ENCODE measurements at places on chromosomes 5 and 9.

GRCh38 chr5:140633021-140633471 is at the start of gene CD14:
CD14 (minus strand) TSS chr5:140633175; CDS start chr5:140633071, 104 bp downstream.
- DNase-seq: no peak

DNA sequence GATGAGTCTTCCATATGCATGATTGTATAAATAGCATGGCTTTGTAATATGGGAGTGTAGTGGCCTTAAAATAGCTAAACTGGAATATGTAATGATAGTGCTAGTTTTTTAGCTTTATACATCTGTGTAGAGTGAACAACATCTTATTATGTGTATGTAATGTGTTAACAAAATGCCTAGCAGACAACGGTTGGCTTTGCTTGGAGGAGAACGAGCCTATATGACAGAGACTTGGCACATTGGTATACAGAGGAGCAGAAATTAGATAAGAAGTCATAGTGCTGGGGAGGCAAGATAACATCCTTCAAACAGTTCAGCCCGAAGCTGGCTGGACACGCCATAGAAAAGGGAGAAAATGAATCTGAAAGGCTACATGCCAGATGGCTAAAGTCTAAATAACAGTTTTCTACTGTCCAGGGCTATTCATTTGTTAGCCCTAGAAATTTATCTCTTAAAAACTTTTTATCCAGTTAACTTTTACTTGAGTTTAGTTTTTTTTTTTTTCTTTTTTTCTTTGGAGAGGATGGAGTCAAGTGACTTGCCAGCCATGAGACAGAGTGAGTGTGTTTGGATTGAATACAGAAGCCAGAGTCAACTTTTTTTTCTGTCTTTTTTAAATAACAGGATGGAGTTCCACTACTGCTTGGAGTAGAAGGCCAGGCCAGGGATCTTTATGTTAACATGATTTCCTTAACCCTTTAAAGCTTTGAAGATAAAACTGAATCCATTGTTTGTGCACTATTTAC is 214.4 kb upstream of the ACTBL2 start:
- no peak for DNase-seq

DNA sequence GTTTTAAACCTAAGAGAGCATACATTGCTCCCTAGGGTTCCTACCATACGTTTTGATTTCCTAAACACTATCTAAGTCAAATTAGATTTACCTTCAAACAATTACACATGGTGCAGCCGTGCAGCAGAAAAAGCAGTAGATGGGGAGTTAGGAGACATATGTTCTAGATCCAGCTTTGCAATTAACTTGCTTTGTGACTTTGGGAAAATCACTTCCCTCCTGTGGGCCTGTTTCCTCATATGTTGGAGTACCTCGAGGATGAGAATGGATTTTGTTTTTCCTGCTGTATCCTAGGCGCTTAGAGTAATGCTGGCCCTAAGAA is 711 bp downstream of the MRPL50 start:
- no peak for DNase-seq

- no peak for DNase-seq
Observed at GRCh38 chr5:167629634-167630033, 661.8 kb upstream of the WWC1 start.

- DNase-seq: no peak
Observed at GRCh38 chr5:104265531-104266140, 703.0 kb upstream of the NUDT12 start.

DNA sequence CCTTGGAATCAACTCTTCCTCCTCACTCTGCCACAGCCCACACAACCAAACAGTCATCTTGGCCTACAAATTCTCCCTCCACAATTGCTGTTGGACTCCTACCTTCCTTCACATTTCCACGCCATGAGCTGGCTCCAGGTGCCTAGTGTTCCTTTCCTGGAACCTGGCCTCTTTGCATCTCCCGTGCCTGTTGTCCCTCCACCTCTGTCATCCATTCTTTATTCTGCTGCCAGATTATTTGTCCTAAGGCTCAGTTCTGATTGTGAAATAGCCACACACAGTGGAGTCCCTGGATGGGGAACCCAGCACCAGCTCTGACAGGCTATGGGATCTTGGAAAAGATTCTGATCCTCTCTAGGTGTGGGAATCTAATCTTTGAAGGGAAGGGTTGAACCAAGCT is 109.1 kb upstream of the ANKH start:
- DNase-seq: no peak

GRCh38 chr5:173165177-173166016 is 21.1 kb downstream of the BNIP1 start:
- DNase-seq: no peak

DNA sequence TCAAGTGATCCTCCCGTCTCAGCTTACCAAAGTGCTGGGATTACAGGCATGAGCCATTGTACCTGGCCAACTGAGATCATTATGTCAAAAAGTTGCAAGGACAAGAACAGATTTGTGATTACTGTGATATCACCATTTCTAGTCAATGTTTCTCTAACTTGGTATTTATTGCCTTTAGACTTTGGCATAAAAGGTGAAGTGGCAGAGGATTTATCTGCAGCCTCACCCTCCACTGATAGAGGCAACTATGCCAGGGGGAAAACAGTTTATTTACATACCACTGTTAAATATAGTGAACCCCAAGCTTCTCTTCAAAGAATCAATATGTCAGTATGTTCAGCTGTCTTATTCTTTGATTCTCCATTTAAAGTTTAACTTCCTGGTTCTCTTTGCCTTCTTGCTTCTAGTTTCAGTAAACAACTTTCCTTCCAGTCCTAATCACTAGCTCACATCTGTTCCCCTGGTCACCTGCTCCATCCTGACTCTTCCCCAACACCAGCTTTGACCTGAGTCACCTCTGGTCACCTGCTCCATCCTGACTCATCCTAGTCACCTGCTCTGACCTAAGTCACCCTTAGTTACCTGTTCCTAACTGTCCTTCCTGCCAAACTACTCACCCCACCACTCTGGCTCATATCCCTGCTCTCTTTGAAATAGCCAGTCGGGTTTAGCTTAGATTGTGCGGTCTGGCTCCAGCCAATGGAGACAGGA is 29.9 kb downstream of the SEMA6A start:
- no peak for DNase-seq

DNA sequence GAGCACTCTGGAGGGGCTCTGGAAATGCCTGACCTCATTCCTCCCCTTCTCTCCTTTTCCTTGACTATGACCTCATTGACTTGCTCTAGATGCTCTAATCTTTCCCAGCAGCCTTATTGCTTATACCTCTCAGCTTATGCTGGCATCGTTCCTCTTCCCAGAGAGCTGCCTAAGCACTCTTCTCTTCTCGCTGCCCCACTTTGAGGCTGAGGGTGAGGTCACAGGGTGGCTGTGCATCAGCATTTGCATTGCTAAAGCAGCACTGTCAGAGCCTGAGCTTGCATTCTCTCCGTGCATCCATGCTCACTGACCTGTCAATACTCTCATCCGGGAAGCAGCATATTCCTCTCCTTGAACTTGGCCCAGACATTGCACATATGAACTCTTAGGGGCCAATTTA is 96.4 kb upstream of the NTRK2 start:
- no peak for DNase-seq
